ENCODE measurements at places on chromosomes 16 and 17.

DNA sequence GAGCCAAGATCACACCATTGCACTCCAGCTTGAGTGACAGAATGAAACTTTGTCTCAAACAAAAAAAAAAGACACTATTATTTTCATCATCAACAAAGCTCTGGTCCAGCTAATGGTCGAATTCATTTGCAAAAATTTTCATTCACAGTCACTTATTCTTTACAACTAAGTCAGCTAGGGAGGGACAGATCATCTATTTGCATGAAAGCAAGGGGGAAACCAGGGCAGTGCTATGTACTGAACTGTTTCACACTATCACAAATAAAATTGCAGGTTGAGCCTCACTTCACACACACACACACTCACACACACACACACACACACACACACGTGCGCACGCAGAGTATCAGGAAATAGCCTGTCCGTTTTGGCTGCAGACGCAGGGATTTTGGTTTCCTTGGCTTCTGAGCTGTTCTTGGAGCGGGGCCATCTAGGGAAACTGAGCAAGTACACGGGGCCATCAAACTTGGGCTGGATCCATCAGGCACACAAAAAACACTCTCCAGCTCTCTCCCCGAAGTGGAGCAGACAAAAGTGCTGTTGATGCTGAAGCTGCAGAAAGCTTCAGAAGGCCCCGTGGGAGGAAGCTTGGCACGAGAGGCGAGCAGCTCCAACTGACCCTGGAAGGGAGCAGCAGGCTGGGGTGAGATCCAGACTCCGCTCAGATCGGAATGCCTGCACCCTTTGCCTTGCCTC lies 44.3 kb upstream of the HELZ start:
- DNase-seq = no peak

DNA sequence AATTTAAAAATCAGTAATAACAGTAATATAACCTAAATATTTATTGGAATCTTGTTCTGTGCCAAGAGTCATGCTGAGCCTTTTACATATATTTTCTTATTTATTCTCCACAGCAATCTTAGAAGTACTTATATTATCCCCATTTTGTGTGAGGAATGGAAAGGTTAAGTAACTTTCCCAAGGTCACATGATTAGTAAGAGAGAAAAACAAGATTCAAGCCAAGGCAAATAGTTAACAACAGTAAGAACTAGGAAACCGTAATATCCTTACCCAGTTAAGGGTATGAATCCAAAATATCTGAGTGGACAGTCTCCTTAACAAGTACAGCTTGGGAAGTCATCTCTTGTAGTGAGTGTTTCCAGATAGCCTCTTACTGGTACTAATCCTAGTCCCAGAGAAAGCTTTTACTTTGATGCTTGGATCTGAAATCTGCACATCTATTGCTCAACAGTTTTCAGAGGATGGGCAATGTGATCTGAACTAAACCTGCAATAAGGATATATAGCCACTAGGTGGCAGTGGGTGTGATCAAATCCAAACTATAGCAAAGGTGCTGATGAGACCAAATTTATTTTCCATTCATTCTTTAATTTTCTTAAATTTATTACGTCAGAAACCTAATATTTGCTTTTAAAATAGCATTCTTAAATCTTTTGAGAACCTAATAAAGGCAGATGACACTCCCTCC lies 23.3 kb downstream of the SHISA6 start:
- DNase-seq = no peak

DNA sequence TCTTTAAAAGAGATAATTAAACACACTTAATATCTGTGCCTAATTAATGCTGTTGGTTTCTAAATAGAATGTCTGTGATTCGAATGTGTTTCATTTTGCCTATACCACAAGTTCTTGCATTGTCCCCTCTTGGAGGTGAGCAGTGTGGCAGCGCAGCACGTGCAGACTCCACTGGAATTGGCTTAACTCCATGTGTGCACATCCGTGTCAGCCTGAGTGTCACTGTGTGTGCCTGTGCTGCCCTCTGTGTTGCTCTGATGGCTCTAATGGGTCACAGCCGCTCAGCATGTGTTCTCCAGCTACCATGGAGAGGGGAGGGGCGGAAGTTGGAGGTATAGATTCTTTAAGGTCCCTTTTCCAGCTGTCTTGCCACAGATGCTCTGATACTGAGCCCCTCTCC lies 226.6 kb downstream of the SPECC1 start:
- no peak for DNase-seq

GRCh38 chr17:60229188-60229802 lies 79.5 kb downstream of the CA4 start:
- DNase-seq = peak; percentile 15

DNA sequence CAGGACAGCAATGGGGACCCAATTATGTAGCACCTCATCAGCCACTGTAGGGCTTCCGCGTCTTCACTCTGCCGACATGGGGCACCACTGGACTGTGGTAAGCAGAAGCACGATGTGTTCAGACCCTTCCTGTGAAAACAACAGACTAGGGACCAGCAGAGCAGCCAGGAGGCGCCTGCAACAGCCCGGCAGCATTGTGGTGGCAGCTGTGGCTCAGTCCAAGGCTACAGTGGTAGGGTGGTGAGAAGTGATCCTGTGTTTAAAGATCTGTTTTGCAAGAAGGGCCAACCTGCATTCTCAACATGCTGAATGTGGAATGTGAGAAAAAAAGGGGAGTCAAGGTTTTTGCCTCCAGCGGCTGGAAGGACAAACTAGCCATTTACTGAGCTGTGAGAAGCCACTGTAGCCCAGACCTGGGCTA lies 80.8 kb downstream of the GAS7 start:
- DNase-seq = no peak

GRCh38 chr16:15849209-15849981 lies 7.4 kb downstream of the MYH11 start:
- DNase-seq = no peak

- no peak for DNase-seq
Measured at GRCh38 chr16:48523415-48524204, 86.4 kb downstream of the N4BP1 start.

- no peak for DNase-seq
Measured at GRCh38 chr17:37060928-37061327, 112.2 kb downstream of the AATF start.

DNA sequence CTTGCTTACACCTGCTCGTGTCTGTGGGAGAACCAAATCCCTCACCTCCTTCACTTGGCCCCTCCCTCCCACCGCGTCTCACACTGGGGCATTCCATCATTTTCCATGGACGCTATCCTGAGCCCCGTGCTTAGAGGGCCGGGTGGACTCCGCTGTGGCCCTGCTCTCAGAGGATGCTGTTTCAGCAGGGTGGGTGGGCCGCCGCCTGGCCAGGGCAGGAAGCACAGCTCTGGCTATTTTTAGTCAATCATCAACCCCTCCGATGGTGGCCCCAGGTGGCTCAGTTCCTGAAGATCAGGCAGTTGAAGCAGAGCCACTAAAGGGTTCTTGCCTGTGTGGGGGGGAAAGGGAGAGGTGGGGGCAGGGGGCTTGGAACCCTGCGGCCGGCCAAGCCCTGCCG lies 230.3 kb downstream of the ENGASE start:
- no peak for DNase-seq

DNA sequence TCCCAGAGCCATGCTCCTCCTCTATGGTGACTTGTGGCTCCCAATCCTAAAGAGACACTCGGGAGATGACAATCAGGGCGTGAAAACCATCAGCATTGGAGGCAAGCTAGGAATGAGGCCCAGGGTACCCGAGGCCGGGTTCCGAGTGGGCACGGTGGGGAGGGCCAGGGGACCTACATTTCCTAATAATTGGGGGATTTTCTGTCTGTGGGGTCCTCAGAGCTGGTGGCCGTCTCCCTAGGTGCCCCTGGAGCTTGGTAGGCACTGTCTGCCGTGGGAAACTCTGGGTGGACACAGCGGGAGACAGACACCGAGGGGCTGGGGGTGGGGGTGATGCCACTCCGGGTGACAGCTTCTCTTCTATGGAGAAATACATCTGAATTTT lies 312.5 kb upstream of the TNRC6C start:
- no peak for DNase-seq
